ENCODE measurements at places on chromosomes 6 and 20.

- no peak for DNase-seq
Measured at GRCh38 chr6:36683145-36683655, 4.7 kb downstream of the CDKN1A start.

- no peak for DNase-seq
Measured at GRCh38 chr6:52536424-52536916, 40.4 kb downstream of the TRAM2 start.

GRCh38 chr6:105799056-105799455 is 287.1 kb upstream of the PRDM1 start:
- no peak for DNase-seq

GRCh38 chr20:7790189-7790588 is 150.1 kb downstream of the HAO1 start:
- DNase-seq = no peak

DNA sequence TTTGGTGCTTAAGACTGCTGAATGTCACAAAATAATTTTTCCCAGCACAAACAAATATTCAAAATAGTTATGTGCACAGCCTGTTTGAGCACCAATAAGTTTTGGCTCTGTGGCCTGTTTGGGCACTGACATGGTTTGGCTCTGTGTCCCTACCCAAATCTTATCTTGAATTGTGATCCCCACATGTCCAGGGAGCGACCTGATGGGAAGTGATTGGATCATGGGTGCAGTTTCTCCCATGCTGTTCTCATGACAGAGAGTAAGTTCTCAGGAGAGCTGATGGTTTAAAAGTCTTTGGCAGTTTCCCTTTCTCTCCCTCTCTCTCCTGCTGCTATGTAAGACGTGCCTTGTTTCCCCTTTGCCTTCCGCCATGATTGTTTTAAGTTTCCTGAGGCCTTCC is 146.0 kb upstream of the ESR1 start:
- DNase-seq = no peak

- DNase-seq = no peak
Measured at GRCh38 chr6:51618563-51618962, 468.9 kb downstream of the PKHD1 start.

DNA sequence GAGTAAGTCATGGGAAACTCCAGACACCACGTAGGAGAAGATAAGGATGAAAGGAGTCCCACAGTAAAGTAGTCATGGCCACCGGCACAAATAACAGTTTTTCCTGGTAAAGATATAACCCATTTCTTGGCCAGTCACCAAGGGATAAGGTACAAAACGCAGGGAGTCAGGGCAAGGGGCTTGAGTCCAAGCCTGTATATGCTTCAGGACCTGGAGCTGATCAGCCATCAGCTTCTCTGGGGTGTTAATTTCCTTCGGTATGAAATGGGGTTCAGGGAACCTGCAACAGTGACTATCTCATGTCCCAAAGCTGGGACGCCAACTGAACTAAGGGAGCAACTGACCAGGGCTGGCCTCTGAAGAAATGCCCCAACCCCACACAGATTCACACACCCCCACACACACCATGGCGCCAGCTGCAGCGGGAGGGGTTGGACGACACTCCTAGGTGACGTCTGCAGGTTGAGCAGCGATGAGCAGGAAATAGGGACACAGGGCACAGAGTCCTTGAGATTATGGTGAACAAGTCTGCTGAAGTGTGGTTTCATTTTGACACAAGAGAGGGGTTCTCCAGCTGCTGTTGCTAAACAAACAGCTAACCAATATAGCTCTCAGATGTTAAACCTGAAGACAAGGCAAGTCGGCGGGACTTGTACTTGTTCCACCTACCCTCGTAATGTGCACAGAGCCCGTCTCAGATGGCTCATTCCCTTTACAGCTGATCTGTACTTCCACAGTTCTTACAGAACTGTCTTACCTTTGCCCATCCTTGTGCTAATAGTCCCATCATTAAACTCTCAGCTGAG is 7.4 kb upstream of the ADTRP start:
- DNase-seq = peak; percentile 41

GRCh38 chr6:53635322-53635721 is 30.2 kb downstream of the KLHL31 start:
- DNase-seq = no peak

- peak; percentile 99 for DNase-seq
Measured at GRCh38 chr20:50509923-50510705, at the start of gene PTPN1. Gene PTPN1, plus strand, starts transcription at chr20:50510383. Its CDS starts 145 bp downstream, at chr20:50510528.

DNA sequence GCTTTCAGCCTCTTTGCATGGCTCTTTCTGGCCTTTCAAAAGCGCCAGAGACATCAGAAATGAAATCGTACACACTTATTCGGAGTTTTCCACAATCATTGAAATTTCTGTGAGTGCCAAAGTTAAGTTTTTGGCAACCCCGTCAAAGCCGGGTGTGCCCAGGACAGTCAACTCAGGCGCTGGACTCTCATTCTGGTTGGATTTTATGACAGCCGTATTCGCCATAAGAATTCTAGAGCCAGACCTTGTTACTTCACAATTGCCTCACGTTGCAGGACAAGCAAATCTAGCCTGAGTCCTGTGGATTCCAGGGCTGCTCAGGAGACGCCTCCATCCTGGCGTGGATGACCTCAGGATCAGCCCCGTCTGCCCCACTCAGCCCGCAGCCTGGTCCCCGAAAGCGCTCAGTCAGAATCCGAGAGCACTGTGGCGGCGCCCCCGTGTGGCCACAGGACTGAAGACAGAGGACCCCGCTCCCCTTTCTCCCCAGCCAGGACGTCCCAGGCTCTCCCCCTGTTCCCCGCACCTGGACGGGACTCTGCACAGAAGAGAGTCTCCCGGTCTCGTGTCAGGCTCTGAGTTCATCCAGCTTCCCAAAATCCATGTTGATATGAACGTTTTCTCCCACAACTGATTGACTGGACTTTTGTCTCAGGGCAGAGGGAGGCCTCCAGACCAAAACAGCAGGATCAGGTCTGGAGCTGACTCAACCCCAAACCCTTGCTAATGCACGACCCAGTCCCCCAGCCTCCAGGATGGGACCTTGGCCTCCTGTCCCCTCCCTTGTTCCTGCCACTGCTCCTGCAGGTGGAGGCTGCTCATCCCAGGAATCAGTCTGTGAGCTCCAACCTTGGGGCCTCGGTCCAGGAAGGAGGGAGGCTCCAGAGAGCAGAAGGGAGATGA is 38.2 kb downstream of the MICA start:
- no peak for DNase-seq

DNA sequence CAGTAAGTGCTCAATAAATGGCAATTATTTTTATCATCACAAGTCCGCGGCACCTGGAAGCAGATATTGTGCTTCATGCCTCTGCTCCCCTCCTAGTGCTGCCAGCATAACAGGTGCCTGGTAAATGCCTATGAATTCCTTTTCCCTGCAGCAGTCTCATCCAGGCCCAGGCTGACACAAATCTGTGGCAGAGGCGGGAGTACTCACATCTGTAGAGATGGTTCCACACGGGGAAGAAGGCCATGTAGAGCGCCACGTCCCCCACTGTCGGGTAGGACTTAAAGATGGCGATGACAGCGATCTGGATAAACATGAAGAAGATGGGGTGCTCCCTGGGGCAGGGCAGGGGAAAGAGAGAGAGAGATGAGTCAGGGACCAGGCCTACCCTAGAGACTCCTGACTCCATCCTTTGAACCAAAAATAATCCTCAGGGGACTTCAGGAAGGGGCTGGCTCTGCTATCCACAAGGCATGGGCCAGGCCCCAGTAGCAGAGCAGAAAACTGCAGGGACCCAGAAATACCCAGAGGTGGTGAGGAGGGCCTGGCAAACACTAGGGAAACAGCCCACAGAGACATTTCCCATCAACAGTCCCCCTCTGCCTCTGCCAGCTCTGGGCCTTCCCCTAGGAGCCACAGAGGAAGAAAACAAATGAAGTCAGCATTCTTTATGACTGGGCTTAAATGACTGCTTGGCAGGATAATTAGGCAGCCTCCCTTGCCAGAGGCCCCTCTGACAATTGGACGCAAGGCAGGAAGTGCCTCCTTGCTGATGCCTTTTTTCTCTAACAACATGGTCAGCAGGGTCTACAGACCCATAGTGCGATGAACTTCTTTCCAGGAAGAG is 23.0 kb downstream of the MAP1LC3A start:
- no peak for DNase-seq

GRCh38 chr20:49712646-49712995 is 1.1 kb downstream of the B4GALT5 start:
- no peak for DNase-seq

DNA sequence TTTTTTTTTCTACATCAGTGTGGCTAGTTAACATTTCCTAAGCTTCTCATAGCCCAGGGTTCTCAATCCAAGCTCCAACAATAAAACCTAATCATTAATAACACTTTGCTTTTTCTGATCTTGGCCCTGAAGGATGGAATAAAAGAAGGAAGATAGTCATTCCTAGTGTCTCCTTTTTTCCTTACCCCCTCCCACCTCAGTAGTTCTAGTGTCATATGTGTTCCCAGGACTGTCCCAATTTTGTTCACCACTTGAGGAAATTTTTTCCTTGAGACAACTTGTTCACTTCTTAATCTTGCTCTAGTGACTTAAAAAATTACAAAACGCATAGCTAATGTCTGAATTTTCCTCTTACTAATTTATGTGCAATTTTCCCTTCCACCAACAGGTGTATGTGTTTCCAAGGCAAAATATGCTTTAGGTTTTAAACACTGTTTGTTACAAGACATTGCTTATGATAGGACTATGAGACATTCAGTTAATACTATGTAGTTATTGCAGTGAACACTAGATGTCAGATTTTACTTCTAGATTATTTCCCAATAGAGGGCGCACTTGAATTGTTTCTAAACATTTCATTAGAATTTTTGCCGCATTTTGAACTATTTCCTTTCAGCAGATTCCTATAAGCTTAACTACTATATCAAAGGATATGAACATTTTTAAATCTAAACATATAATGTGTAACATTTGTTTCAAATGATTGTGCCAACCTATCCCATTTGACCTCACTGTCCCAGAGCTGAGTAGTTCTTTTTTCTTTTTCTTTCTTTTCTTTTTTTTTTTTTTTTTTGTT is 18.5 kb upstream of the C6orf141 start:
- DNase-seq = no peak

GRCh38 chr20:8007490-8007889 is 12.1 kb downstream of the TMX4 start:
- DNase-seq = no peak

DNA sequence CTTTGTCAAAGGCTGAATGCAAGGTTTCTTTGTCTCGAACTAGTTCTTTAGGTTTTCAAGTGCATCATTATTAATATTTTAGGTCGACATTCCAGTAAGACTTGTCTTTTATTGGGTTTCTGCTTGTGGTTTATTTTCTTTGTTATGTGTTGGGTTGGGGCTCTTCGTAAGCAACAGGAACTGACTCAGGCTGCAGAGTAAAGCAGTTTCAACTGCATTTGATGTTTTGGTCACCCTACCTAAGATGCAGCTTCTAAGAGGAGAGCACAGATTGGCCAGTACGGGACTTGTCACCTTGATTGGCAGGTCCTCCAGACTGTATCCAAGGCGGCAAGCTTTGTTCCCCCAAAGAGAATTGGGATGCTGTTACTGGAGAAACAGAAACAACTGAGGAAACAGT is 149.5 kb upstream of the SULF2 start:
- DNase-seq = no peak

DNA sequence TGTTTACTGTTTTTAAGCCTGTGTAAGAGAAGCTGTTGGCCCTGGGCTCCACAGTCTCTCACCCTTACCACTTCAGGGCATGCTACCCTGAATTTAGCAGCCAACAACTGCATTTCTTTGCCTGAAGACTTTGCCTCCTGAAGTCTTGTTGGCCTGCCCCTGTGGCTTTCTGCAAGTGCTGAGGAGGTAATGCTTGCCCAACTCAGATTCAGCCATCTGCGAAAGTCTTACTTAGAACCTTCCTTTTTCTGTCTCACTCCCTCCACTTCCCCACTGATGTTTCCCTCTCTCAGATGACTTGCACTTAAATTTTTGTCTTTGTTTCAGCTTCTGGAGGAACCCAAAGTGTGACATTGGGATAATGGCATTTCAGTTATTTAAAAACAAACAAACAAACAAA is 11.8 kb upstream of the IBTK start:
- no peak for DNase-seq

DNA sequence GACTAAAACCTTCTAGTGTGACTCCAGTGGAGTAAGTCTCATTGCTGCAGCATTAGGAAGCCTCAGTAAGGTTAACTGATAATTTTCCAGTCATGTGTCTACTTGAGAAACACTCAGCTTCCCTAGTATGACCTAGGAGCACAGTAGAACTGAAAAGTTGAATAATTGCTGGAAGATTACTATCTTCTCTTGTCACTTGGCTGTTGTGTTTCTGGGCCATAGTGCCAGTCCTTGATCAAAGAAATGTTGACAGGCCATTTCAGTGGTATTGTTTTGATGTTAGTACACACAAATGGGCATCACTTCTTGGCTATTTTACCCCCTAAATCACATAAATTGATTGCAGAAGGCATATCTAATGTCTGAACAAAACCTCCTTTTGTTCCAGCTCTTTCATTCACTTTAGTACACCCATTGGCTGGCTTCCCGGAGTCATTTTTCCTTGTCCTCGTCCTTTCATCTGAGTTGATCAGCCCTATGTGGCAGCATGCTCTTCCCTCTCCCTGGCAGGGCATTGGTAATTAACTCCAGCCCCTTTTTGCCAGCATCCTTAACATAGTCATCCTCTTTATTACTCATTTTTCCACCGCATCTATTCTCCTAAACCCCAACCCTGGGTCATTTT is 6.0 kb downstream of the ENPP3 start:
- DNase-seq = no peak

DNA sequence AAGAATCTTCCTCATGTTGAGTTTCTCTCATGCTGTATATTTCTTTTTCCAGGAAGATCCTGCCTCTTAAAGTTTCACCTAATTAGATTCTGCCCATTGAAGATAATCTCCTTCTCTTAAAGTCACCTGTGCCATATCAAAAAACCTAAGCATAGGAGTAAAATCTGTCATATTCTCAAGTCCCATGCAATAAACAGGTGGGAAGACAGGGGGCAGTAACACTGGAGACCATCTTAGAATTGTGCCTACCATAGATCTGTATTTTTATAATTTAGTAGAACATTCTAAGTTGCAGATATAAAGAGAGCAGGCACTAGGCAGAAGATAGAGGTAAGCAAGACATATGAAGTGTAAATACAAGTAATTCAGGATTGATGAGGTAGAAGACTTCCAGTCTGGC is 763.5 kb upstream of the MANEA start:
- no peak for DNase-seq

DNA sequence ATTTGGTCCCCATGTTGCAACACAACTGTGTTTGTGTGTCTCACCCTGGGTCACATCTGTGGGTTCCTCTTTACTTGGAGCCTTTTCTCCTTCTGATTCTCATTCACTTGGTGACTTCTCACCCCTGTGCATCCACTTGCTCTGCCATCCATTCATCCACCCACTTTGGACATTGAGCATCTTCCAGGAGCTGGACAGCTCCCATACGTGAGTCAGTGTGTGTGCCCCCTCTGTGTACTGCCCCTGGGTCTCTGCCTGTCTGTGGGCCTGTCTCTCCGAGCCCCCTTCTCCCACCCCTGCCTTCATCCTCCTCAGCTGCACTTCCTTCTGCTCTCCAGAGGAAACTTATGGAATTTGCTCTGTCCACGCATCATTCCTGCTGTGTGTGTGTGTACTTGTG is 67.8 kb upstream of the NNAT start:
- DNase-seq = no peak

DNA sequence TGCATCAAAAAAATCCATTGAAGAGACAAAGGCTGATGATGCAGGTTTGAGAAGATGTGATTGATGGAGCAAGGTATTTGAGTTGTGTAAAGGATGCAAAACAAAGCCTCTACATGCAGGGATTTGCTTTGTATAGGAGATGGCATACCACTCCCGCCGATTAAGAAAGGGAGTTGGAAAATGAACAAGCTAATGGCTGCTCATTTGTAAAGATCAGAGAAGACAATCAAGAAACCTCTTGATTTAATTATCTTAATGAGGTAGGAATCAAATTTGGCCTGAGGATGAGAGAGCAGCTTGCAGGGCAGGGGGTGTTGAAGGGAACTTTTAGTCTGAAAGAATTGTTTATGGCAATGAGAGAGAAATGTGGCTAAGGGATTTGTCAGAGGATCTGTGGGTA is 448.2 kb upstream of the ADGRB3 start:
- DNase-seq = no peak

Measured in stimulated activated CD4-positive, alpha-beta T cell treated with anti-CD3 and anti-CD28 coated beads, Interleukin-2, amount 100 ng/mL, for 24 hours (primary cell).